Fibroblast of lung (primary cell): ENCODE measurements at places on chromosomes 3 and 15. TPM values are rescaled to one million over a fixed set of nuclear protein-coding genes. Genes with fewer than 3 reads are reported as not detected.

The C2CD4A gene
- total RNA-seq = not detected in 2 replicates

The TUSC7 gene
- total RNA-seq = not detected in 2 replicates

DNA sequence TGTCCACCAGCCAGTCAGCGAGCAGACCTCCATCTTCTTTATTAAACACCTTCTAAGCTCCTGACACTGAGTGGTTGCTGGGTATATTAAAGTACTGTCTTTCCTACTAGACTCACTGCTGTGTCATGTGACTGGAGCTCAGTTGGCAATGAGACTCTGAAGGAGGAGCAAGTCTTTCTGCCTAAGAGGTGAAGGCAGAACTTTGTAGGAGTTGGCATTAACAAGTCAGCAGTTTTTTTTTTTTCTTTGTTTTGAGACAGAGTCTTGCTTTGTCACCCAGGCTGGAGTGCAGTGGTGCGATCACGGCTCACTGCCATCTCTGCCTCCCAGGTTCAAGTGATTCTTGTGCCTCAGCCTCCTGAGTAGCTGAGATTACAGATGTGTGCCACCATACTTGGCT is 62.2 kb downstream of the ABHD5 start:
- no peak overlapping the region for H3K4me3 ChIP-seq
- no peaks in the 10 kb centered on the region for H3K36me3 ChIP-seq
- no peaks in the 10 kb centered on the region for H3K27me3 ChIP-seq
- H3K4me1 ChIP-seq = peaks cover 25% of the 10 kb centered on the region
- no peak overlapping the region for H3K27ac ChIP-seq

DNA sequence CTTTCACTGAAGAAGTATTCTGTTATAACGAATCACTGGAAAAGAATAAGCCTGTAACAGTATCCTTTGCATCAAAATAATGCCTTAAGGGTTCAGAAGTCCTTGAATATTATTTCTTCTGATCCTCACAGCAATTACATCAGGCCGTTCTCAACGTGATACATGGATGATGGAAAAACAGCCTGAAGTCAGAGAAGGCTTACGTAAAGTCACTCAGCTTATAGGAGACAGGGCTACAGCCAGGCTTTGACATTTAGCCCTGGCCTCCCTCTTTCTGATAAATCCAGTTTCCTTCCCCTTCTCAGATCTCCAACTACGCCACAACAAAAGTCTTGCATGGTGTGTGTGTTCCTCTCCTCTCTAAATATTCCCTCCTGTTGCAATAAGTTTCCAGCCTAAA is 131.9 kb downstream of the ANO10 start:
- no peak overlapping the region for H3K27ac ChIP-seq
- H3K4me1 ChIP-seq = no peaks in the 10 kb centered on the region
- DNase-seq = no peak
- no peak overlapping the region for H3K4me3 ChIP-seq
- H3K36me3 ChIP-seq = no peaks in the 10 kb centered on the region
- no peaks in the 10 kb centered on the region for H3K27me3 ChIP-seq

GRCh38 chr3:178236555-178237277 is 299.5 kb upstream of the KCNMB2 start:
- no peaks in the 10 kb centered on the region for H3K4me1 ChIP-seq
- no peak overlapping the region for H3K4me3 ChIP-seq
- no peaks in the 10 kb centered on the region for H3K36me3 ChIP-seq
- peak; percentile 43 for DNase-seq
- H3K27ac ChIP-seq = no peak overlapping the region
- no peaks in the 10 kb centered on the region for H3K27me3 ChIP-seq

GRCh38 chr3:160393346-160394008 is 5.5 kb downstream of the IFT80 start:
- no peaks in the 10 kb centered on the region for H3K27me3 ChIP-seq
- no peak overlapping the region for H3K27ac ChIP-seq
- no peaks in the 10 kb centered on the region for H3K4me1 ChIP-seq
- DNase-seq = no peak

DNA sequence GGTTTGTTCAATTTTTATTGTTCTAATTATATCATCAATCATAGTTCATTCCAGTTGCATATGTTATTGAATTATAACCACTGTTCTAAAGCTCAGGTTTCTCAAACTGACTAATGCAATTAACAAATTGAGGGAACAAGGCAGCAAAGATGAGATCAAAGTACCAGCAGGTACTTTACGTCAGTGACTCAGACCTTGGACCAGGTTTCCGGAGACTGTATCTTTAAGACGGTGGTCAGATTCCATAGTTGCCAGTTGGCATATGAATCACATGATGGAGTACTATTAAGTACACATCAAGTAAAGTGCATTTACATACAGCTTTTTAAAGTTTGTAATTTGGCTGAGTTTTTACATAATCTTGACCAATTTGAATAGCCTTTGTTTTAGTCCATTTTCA is 583.6 kb upstream of the ROBO2 start:
- H3K4me1 ChIP-seq = no peaks in the 10 kb centered on the region
- H3K27me3 ChIP-seq = no peaks in the 10 kb centered on the region
- peak; percentile 8 for DNase-seq
- no peaks in the 10 kb centered on the region for H3K36me3 ChIP-seq

DNA sequence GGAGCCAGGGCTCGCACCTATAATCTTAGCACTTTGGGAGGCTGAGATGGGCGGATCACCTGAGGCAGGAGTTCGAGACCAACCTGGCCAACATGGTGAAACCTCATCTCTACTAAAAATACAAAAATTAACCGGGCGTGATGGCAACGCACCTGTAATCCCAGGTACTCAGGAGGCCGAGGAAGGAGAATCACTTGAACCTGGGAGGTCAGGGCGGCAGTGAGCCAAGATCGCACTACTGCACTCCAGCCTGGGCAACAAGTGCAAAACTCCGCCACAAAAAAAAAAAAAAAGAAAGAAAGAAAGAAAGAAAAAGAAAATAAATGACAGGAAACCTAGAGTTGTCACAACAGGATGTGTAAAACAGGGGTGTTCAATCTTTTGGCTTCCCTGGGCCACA is 3.0 kb upstream of the NMB start:
- no peak overlapping the region for H3K27ac ChIP-seq
- peaks cover 6% of the 10 kb centered on the region for H3K36me3 ChIP-seq
- no peak overlapping the region for H3K4me3 ChIP-seq
- no peaks in the 10 kb centered on the region for H3K27me3 ChIP-seq

The CP gene
- total RNA-seq = under 0.01 TPM in 1 of 2 replicates, not detected in the other

- no peaks in the 10 kb centered on the region for H3K27me3 ChIP-seq
- no peak overlapping the region for H3K27ac ChIP-seq
- H3K36me3 ChIP-seq = no peaks in the 10 kb centered on the region
- no peaks in the 10 kb centered on the region for H3K4me1 ChIP-seq
Measured at GRCh38 chr3:70736009-70736408, 423.6 kb upstream of the MDFIC2 start.

The TPRA1 gene
- 35.4 and 47.4 TPM in 2 replicates for total RNA-seq

The HTR3E gene
- total RNA-seq = not detected in 2 replicates

- H3K4me3 ChIP-seq = no peak overlapping the region
- no peaks in the 10 kb centered on the region for H3K4me1 ChIP-seq
- DNase-seq = no peak
- H3K27ac ChIP-seq = no peak overlapping the region
Measured at GRCh38 chr15:60779718-60780503, 301.0 kb upstream of the ICE2 start.

The GUCA1C gene
- total RNA-seq = not detected in 2 replicates

The TBC1D2B gene
- 73.3 and 75.5 TPM in 2 replicates for total RNA-seq

DNA sequence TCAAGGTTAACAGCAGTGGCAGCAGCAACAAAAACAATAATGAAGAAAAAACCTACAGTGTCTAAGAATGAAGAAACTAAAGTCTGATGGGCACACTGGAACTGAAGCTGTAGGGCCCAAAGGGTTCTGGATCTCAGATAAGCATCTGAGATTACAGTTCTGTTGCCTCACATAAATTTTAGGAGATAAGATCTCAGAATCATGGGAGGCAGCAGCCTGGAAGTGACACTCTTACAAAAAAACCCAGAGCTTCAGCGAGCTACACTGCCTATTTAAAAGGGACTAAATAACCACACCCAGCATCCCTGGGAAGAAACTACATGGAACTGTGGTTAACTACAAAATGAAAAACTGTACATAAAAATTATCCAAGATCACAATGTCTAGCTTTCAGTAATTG is 61.2 kb downstream of the PLD1 start:
- no peaks in the 10 kb centered on the region for H3K36me3 ChIP-seq
- no peak overlapping the region for H3K4me3 ChIP-seq
- H3K4me1 ChIP-seq = no peaks in the 10 kb centered on the region
- H3K27ac ChIP-seq = no peak overlapping the region

GRCh38 chr3:56193519-56193918 is 274.7 kb downstream of the ERC2 start:
- no peaks in the 10 kb centered on the region for H3K36me3 ChIP-seq
- no peaks in the 10 kb centered on the region for H3K27me3 ChIP-seq
- no peak overlapping the region for H3K4me3 ChIP-seq
- no peak for DNase-seq
- H3K27ac ChIP-seq = no peak overlapping the region

DNA sequence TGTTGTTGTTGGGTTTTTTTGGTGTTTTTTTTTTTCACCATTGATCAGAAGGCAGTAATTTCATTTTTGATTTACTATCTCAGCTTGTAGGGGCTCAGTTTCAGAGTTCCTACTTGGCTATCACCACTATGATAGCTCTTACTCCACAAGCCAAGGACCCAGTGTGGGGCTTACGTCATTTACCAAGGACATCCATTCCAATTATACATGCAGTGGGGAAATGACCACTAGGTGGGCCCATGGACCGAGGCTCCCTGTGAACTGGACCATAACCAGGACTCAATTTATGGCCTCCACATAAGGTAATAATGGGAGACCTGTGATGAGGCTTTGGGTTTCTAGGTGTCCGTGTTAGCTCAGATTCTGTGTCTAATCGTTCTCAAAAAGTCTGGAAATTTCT is 67.5 kb upstream of the CACNA1D start:
- no peaks in the 10 kb centered on the region for H3K36me3 ChIP-seq
- H3K4me3 ChIP-seq = no peak overlapping the region
- no peaks in the 10 kb centered on the region for H3K4me1 ChIP-seq
- H3K27ac ChIP-seq = no peak overlapping the region

DNA sequence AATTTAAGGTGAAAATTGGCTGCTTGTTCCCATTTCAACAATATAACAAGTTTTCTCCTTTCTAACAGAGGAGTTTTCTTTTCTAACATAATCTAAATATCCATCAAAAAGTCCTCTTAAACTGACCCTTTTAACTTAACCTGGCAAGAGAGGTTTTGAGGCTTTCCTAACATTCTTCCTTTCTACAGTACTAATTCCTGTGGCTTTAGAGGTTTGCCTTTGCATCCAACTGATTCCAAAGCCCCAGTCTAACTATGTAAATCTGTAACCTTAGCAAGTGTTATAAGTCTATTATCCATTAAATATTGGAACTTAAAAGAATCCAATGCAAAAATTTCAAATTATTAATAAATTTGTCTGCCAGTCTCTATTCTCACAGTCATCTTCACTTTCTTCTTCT is 134.1 kb downstream of the ISL2 start:
- no peaks in the 10 kb centered on the region for H3K36me3 ChIP-seq
- no peak overlapping the region for H3K4me3 ChIP-seq
- peak; percentile 83 for DNase-seq
- H3K27ac ChIP-seq = no peak overlapping the region

- H3K4me3 ChIP-seq = no peak overlapping the region
- H3K27me3 ChIP-seq = no peaks in the 10 kb centered on the region
- no peak for DNase-seq
- H3K36me3 ChIP-seq = no peaks in the 10 kb centered on the region
- no peak overlapping the region for H3K27ac ChIP-seq
- no peaks in the 10 kb centered on the region for H3K4me1 ChIP-seq
Measured at GRCh38 chr3:77601823-77602415, 562.0 kb downstream of the ROBO2 start.

- H3K4me3 ChIP-seq = no peak overlapping the region
- no peaks in the 10 kb centered on the region for H3K27me3 ChIP-seq
- peaks cover 3% of the 10 kb centered on the region for H3K36me3 ChIP-seq
- no peaks in the 10 kb centered on the region for H3K4me1 ChIP-seq
- DNase-seq = no peak
Measured at GRCh38 chr3:70996082-70996481, 587.4 kb downstream of the FOXP1 start.

DNA sequence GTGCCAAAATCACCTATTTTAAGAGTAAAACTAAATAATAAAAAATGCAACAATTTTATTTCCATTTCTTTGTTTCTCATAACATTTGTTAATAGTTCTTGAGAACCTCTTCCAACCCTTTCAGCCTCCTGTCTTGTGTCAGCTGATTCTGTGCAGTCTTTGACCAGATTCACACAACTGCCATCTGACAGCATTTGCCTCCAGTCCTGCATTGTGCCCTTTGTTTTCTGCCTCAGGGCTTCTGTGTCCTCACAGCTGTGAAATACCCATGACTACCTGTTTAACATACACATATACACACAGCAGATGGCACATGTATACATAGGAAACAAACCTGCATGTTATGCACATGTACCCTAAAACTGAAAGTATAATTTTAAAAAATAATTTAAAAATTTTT is 13.2 kb upstream of the CNTN6 start:
- H3K4me1 ChIP-seq = no peaks in the 10 kb centered on the region
- H3K36me3 ChIP-seq = no peaks in the 10 kb centered on the region
- no peaks in the 10 kb centered on the region for H3K27me3 ChIP-seq

GRCh38 chr3:17192995-17193394 is 308.2 kb downstream of the PLCL2 start:
- no peaks in the 10 kb centered on the region for H3K36me3 ChIP-seq
- no peak overlapping the region for H3K4me3 ChIP-seq
- H3K4me1 ChIP-seq = no peaks in the 10 kb centered on the region
- DNase-seq = no peak

DNA sequence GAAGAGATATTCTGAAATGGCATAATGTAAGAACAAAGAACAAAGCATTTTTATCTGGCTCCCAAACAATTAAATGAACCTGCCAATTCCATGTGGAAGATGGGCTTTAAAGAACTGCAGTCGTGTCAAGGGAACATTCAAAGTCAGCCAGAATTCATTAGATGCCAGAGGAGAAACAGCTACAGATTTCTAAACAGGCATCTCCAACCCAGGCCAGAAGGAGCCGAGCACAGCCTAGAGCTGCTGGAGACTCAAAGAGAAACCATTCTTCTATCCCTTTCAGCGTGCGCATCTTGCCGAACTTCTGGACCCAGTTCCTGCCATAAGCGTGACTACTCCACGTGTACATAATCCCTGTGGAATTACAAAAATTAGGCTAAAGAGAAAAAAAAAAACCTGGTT is 60.4 kb downstream of the MB21D2 start:
- H3K27ac ChIP-seq = no peak overlapping the region
- no peaks in the 10 kb centered on the region for H3K27me3 ChIP-seq
- no peaks in the 10 kb centered on the region for H3K4me1 ChIP-seq
- H3K4me3 ChIP-seq = peak overlapping the region; percentile 3
- no peak for DNase-seq

The CSTA gene
- total RNA-seq = 7.9 and 16.2 TPM in 2 replicates

The A4GNT gene
- not detected in 2 replicates for total RNA-seq

The CNBP gene
- 262 and 317 TPM in 2 replicates for total RNA-seq

The ANKRD63 gene
- not detected in 2 replicates for total RNA-seq

GRCh38 chr15:65254758-65255157 is 31.9 kb downstream of the PARP16 start:
- DNase-seq = no peak
- no peak overlapping the region for H3K27ac ChIP-seq
- no peak overlapping the region for H3K4me3 ChIP-seq
- H3K27me3 ChIP-seq = no peaks in the 10 kb centered on the region
